Activated T-helper 1 cell treated with anti-CD3 and anti-CD28 coated beads, Interleukin-2, amount 50 U/mL, for 16 hours (primary cell): ENCODE measurements at places on chromosomes 2 and 18.

DNA sequence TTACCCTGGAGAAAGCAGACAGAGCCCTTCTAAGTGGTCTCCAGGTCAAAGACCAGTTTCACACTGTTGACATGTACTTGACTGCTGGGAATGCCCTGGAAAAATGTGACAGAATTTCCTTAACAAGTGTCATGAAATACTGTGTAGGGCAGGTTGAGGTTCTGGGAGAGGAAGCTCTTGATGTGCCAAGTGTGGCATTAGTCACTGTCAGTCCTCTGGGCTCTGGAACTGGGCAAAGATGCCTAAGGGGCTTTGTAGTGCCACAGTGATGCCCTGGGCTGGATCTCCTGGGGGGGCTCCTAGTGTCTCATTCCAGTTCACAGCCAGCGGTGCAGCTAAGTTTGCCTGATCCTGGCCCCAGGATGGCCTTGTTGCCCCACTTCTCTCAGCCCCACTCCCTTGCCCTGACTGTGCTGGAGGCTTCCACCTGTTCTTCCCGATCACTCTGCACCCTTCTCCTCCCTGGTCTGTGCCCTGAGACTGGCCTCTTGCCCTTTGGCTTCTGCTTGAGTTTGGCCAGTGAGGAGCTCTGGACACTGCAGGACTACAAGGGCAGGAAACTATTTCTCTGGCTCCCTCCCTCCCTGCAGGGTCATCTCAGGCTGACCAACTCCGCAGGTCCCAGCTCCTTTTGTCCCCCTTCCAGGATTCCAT, 27.0 kb upstream of the FAM124B start:
- DNase-seq = no peak

DNA sequence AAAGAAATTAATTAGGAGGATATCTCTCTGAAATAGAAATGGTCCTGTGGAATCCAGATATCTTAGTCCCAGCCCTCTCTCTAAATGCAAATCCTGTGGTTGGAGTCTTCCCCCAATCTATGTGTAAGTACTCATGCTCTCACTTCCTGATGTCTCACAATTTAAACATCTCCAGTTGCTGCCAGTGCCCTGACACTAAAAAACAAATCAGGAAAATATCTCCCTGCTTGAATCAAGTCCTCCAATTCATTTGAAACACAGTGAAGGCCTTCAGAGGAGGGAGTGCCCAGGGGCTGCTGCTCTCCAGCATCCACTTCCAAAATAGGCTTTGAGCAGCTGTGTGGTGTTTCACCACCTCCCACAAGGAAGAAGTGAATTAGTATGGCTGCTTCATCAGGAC, 413.8 kb downstream of the RAD51AP2 start:
- DNase-seq = no peak

GRCh38 chr2:173122936-173123335, 47.3 kb downstream of the MAP3K20 start:
- DNase-seq = no peak

GRCh38 chr18:47844828-47845498, 85.5 kb downstream of the SMAD2 start:
- no peak for DNase-seq

GRCh38 chr2:17545680-17546613, 5.5 kb downstream of the VSNL1 start:
- DNase-seq = no peak

DNA sequence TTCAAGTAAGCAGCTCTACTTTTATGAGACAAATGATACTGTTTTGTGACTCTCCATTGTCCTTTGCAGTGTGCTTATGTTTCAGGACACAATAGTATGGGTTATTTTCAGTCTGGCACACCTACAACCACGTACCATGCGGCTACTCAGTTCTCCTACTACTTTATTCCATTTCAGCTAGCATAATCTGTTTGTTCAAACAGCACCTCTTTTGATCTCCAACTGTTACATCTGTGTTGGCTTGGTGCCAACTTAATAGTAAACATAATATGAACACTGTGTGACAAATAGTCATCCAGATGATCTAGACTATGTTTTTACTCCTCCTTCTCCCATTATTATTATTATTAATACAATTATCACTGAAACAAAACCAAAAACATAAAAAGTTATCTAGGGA, 40.5 kb downstream of the MYO3B start:
- no peak for DNase-seq

DNA sequence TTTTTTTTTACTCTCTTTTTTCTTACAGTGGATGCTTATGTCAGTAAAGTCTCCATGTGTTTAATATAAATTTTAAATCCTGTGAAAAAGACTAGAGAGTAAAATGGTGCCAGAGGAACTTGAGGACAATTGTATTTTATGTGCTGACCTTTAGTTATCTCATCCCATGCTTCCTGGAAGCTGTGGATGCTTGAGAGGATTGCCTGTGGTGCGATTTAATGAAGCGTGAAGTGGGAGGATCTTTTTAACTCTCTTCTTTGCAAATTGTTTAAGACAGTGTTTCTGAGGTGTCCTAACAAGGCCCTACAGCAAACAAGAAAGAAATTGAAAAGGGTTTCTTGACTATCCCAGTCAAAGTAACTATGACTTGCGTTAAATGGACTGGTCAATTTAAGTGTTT, 84.2 kb downstream of the DTNA start:
- no peak for DNase-seq

DNA sequence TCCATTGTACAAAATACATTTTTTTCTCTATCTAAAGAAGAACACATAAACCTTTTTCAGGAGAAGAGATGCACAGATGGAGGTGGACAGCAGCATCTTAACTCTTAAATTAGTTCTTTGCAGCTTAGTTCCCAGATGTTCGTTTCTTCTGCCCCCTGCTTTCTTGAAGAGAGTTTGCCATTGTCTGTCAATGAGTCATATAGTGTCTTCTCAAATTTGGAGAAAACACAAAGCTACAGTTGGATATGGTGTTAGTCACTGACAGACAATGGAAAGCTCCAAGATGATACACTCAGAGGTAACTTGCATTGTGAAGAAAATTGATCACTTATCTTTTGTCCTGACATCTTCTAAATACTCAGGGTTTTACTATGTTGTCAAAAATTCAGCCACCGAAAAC, 48.8 kb upstream of the TMEFF2 start:
- DNase-seq = no peak

- no peak for DNase-seq
Observed at GRCh38 chr2:67083951-67084350, 313.2 kb upstream of the ETAA1 start.

- DNase-seq = no peak
Observed at GRCh38 chr2:241412144-241412543, 56.1 kb downstream of the FARP2 start.

DNA sequence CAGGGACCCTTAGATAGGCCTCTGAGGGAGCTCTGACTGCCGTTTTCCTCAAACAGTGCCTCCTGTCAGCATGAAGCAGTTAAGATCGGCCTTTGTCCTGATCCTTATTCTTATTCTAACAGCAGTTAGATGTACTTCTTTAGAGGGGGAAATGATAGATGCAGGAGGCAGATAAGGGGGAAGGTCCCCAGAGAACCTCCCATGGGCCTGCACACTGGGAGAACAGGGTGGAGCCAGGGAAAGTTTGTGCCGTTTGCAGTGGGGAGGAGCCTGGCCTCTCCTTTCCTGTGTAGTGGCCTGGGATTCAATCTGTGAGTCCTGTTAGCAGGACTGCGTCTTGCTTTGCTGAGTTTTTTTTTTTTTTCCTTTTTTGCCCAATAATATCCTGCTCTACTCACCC, 7.9 kb upstream of the INPP4A start:
- DNase-seq = no peak

DNA sequence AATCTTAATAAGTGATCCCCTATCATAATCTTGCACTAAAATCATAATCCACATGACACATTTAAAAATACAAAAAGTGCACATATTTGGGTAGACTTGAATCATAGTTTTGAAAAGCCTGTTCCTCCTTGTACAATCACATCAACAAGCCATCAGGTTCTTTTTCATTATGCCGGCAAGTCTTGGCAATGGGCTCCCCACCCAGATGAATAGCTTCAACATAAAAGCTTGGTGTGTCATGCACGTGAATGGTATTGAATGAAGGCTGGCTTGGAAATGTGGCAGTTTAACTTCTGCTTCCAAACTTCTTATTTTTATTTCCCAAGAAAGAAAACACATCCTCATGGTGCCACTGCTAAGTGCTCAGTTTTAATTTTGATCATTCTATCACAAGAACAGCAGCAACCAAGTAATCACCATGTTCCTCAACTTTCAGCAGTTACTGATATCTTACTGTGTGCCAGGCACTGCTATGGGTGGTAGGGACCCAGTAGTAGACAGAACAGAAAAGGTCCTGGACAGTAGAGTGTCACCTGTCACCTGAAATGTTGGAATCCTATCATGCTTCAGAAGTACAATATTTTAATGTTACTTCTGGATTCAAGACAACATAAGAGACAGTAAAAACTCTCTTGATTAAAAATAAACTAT, 89.9 kb downstream of the AP1S3 start:
- DNase-seq = no peak

DNA sequence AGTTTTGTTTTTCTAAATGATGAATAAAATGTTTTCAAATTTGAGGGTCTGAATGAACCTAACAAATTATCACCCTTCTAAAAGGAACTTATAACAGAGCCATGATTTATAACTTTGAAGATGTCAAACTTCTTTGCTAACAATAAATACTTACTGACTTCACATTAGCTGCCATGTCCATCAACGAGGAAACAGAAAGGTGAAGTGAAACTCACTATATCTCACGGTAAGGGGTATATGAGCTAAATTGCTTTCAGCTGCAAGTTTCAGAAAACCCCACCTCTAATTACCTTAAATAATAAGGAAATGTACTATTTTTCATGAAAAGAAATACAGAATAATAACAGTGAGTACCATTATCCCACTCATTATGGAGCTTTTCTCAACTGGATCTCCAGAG, 350.8 kb upstream of the NT5C1B start:
- no peak for DNase-seq

- DNase-seq = no peak
Observed at GRCh38 chr2:147663962-147664361, 180.9 kb upstream of the ACVR2A start.

- DNase-seq = no peak
Observed at GRCh38 chr2:98552499-98553179, 55.7 kb downstream of the COA5 start.

DNA sequence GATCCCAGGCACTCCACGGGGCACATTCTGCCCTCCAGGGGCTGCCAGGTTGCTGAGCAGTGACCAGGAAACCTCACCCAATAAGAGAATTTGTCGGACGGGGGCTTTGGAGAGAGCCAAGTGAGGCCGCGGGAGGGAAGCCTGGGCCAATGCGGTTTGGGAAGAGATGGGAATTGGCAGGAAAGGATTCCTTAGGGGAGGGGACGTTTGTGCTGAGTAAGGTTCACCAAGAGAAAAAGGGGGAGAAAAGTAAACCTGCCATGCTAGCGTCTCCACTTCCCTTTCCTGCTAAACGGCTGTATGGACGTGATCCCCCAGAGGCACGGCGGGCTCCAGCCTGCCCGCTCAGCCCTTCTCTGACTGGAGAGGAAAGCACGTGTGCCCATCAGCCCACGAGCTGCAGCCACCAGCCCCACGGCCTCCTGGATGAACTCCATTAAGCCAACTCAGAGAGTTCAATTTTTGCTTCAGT, 194.4 kb upstream of the ID2 start:
- DNase-seq = no peak

GRCh38 chr2:99297994-99298393, 3.0 kb downstream of the LYG1 start:
- no peak for DNase-seq

DNA sequence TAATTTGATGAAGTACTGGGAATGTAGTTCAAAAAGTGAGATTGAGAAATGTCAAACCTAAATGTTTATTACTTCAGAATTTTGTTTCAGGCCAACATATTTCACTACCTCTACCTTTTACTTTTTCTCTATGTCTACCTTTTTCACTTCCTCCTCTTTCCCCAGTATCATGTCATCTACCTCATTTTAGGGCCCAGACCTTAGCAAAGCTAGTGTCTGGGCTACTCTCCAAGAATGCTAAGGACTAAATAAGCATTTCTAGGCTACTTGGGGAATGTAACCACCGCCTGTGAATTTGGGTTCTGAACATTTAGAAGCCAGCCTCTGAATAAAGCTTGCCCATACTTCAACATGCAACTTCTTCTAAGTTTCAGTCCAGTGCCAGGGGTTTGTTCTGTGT, 330.4 kb downstream of the SLC4A3 start:
- no peak for DNase-seq

DNA sequence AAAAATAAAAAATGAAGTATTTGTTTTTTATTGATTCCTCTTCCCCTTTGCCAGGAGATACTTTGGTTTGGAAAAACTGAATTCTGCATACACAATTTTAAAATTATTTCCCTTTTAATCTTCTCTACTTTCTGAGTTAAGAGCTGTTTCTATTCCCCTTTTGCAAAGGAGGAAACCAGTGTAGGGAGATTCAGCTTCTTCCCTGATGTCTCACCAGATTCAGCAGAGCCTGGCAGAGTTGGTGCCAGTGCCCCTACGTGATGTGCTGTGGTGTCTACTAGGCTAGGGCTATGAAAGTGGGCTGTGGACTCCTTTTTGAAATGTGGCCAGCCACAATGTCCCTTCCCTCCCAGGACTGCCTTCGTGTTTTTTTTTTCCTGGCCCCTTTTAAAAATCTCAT, 2.4 kb downstream of the RPE start:
- DNase-seq = no peak

DNA sequence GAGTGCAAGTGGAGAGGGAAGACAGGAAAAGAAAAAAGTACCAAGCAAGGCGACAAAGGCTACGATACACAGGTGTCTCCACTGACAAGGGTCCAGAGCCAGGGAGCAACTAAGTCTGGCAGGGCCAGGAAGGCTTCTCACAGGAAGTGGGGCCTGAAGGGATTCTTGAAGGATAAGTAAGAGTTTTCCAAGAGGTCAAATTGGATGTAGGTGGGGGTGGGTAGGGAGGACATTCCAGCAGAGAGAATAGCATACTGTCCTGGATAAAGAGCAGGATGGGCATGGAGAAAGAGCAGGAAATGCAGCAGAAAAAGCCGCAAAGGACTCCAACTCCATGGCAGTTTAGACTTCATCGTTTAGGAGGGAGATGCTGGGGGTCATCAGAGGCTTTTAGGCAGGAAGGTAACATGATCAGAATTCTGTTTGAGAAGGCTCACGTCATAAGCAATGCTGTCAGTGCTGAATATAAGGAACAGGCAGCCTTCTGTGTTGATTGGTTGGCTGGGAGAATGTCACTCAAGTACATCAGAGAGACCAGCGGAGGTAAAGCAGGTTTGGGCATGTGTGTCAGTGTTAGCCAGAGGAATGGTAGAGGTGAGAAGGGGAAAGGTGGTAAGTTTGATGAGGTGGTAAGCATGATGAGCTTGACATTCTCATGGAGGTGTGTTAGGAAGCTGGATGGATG, 35.1 kb downstream of the ARHGAP25 start:
- DNase-seq = no peak

GRCh38 chr2:28439763-28440162, 47.1 kb downstream of the FOSL2 start:
- DNase-seq = no peak
